Stomach (tissue), 19 donors: ENCODE measurements at places on chromosomes 4 and X. TPM values are rescaled to one million over a fixed set of nuclear protein-coding genes. Genes with fewer than 3 reads are reported as not detected.

DNA sequence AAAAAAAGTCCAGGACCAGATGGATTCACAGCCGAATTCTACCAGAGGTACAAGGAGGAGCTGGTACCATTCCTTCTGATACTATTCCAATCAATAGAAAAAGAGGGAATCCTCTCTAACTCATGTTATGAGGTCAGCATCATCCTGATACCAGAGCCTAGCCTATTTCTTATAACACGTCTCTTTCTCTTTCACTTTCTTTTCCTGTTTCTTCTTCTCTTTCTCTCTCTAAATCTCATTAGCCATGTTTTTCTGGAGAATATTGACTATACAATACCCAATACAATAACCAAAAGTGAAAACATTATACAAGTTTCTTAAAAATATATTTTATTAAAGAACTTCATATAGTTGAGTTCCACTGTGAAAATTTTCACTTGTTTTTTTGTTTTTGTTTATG is 1154.9 kb upstream of the PCDH7 start:
- no peaks in the 10 kb centered on the region for H3K4me1 ChIP-seq
- no peak for DNase-seq
- H3K27ac ChIP-seq: no peak overlapping the region
- no peaks in the 10 kb centered on the region for H3K27me3 ChIP-seq
- H3K4me3 ChIP-seq: no peak overlapping the region

DNA sequence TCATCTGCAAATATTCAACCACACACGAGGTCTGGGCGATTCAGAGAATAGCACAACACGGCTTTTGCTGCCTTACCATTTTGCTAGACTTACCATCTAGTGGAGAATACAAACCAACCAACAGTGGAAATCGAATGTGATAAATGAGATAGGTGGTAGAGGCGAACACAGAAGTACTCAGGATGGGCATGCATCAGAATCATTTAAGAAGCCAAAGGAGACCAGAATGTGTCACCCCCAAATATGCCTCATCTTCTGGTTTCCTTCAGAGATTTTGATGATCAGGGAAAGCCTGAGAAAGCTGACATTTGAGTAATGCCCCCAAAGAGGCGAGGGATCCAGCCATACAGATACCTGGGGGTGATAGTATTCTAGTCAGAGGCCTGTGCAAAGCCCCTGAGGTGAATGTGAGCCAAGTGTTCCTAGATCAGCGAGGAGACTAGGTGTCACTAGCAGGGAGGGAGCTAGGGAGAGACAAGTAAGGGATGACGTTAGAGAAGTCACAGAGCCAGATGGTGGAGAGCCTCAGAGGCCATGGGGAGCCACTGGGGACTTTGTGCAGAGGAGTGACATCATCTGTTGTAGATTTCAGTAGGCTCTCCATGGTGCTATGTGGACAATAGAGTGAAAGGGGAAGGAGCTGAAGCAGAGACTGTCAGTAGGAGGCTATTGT is 1.7 kb downstream of the MTMR1 start:
- H3K4me1 ChIP-seq: peaks cover 50% of the 10 kb centered on the region
- H3K27me3 ChIP-seq: no peaks in the 10 kb centered on the region
- no peak overlapping the region for H3K4me3 ChIP-seq
- peak; percentile 22 for DNase-seq
- H3K36me3 ChIP-seq: no peaks in the 10 kb centered on the region

The GC gene
- total RNA-seq: not detected

DNA sequence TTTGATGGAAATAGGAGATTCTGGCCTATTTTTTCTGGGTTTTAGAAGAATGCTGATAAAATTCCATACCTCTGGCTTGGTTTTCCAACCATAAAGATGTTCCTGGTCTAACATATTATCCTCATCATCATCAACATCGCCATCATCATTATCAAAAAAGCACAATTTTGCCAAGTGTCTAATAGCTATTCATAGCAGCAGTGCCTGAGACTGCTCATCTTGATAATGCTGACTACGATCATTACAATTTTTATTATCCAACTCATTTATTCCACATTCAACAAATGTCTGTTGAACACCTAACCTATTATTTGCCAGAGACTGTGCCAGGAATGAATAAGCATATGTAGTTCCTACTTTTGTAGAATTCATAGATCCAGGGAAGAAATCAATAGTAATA is 303.5 kb upstream of the GATB start:
- peaks cover 13% of the 10 kb centered on the region for H3K4me1 ChIP-seq
- H3K36me3 ChIP-seq: no peaks in the 10 kb centered on the region
- no peak overlapping the region for H3K27ac ChIP-seq
- DNase-seq: no peak
- no peak overlapping the region for H3K4me3 ChIP-seq
- H3K27me3 ChIP-seq: no peaks in the 10 kb centered on the region

The SPANXA2 gene
- not detected for total RNA-seq
